ENCODE measurements at places on chromosomes 12 and 14.

DNA sequence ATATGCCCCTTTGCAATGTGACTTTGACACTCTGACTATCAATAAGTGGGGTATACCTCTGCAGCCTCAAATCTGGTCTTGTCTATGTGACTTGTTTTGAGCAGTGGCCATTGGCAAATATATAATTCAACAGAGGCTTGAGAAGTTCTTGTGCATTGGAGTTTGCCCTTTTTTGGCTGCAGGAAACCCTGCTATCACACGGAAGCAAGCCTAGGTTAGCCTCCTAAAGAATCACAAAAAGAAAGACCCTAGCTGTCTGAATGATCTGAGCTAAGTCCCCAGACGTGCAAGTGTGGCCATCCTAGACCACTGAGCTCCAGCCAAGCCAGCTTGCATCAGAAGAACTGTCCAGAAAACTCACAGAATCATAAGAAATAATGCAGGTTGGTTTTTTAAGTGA, 31.8 kb upstream of the PARP11 start:
- no peak for DNase-seq

- DNase-seq = peak; percentile 43
Observed at GRCh38 chr14:73237219-73237785, at the start of gene PAPLN. Gene PAPLN (plus strand): TSS chr14:73237506. CDS start chr14:73239779, 2,273 bp downstream.

- DNase-seq = no peak
Observed at GRCh38 chr12:127075981-127076380, 1191.0 kb upstream of the TMEM132C start.

DNA sequence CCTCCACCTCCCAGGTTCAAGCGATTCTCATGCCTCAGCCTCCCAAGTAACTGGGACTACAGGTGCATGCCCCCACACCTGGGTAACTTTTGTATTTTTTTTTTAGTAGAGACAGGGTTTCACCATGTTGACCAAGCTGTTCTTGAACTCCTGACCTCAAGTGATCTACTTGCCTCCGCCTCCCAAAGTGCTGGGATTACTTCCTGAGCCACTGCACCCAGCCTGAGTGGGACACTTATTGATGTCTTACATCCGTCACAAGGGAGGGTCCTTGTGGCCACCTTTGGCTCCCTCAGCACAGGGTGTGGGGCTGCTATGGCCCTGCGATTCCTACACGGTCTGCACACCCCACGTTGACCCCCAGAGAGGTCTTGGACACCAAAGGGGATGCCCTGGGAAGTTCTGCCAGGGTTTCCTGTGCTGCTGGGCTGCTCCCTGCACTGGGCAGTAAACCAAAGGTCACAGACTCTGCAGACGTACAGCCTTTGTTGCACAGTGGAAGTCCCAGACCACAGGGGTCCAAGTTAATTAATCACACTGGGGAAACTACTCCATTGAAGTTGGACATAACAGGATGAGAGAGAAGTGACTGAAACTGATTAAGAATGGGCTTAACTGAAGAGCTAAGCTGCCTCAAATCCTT, 95.7 kb downstream of the SAMD4A start:
- DNase-seq = no peak

DNA sequence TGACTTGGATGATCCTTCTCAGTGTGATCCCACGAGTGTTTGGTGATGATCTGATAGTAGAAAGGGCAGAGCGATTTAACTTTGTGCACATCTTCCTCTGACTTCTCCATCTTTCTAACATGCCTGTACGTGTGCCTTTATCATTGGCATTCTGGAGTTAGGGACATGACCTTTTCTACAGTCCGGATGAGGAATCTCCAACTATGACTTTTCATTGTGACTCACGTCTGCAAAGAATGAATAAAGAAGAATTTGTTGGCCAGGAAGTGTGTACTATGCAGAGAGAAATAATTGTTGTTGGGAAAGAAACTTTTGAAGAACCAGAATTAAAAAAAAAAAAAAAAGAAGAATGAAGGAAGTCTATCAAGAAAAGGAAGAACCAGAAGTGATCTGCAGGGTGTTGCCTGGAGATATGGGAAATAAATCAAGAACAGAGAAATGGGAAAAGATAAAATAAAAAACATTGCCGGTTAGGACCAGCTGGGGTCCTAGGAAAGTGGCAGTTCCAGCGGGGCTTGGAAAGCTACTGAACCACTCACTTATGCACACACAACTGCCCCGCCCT, 25.3 kb downstream of the PPFIBP1 start:
- no peak for DNase-seq

DNA sequence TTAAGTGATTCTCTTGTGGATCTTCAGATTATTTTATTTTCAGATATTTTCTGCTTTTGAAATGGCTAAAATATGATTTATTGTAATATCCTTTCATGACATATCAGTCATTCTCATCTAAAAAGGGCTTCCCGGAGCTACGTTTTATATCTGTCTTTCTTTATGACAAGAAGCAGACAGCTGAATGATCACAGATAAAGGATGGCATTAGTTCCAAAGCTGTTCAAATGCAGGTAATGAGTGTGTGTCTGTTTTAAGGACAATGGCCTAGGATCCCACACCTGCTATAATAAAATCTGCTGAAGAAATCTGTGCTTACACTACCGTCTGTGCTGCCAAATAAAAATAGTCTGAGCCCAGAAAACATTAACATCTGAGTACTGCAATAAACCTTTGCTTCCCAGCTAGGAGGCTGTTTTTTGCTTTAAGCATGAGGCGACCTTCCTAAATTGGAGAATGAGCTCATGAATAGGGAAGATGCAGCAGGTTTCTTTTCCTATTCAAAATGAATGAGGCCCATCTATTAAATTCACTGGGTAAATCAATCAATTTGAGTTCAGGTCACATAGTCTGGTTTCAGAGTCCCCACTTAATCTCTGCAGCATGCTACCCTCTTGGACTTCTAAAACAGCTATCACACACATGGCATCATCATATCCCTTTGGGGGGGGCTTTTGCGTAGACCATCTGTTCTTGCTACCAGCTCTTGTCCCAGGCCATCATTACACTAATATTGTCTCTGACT, 498.5 kb downstream of the NELL2 start:
- DNase-seq = no peak

All from small intestine (tissue), 16 donors.